Hepatic stellate cell (primary cell): ENCODE measurements at places on chromosomes 1 and 21.
A peak's percentile ranks its signal among the peaks of the same experiment; 100 is the strongest.

- peak; percentile 35 for DNase-seq
These were observed 253.5 kb downstream of the AKT3 start for GRCh38 chr1:243596431-243597062.

- DNase-seq: no peak
These were observed 26.4 kb downstream of the KIF26B start for GRCh38 chr1:245181158-245181517.

GRCh38 chr1:196075621-196076020, 532.6 kb downstream of the KCNT2 start:
- DNase-seq: no peak

GRCh38 chr1:224931605-224932004, 2.1 kb downstream of the DNAH14 start:
- no peak for DNase-seq

DNA sequence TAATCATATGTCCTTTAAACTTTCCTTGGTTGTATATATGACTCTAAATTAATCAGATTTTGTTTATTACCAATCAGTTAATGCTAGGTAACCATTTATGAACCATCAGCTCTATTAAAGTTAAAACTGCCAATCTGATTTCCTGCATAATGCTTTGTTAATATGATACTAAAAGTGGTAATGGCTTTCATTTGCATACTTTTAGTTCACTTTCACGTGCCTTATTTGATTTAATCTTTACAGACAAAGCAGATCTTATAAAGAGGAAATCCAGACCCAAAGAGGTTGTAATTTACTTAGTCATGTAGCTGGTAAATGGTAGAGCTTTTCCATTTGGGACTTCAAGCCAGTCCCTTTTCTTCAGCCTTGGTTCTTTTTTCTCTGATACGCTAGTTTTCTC, 61.3 kb downstream of the CLIC4 start:
- no peak for DNase-seq

DNA sequence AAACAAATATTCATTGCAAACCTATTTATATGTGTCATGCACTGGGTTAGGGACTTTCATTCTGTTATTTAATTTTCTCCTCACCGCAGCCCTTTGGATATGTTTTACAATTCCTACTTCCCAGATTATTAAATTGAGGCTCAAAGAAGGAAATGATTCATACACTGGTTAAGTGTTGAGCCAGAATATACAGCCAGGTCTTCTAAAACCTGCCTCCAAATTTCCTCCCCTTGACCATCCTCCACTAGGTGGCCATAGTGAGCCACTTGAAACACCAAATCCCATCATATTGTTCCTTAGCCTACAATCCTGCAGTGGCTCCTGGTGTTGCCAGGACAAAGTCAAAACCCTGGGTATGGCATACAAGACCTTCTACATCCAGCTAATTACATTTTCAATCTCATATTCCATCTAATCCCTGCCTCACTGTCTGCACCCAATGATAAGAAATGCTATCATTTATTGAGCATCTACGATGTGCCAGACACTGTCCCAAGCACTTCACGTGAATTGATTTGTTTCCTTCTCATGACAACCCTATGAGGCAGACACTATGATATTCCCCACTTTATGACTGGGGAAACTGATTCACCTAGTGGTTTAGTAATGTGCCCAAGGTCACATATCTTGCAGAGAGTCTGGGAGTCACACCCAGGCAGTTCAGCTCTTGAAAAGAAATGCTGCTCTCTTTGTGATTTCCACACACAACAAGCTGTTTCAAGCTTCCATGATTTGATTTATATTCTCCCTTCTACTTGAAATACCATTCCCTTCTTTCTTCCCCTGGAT, 23.6 kb upstream of the KIRREL1 start:
- peak; percentile 69 for DNase-seq
